ENCODE measurements at places on chromosomes 16 and 17.

GRCh38 chr17:80716986-80717719 is 172.5 kb downstream of the RPTOR start:
- no peak for DNase-seq

DNA sequence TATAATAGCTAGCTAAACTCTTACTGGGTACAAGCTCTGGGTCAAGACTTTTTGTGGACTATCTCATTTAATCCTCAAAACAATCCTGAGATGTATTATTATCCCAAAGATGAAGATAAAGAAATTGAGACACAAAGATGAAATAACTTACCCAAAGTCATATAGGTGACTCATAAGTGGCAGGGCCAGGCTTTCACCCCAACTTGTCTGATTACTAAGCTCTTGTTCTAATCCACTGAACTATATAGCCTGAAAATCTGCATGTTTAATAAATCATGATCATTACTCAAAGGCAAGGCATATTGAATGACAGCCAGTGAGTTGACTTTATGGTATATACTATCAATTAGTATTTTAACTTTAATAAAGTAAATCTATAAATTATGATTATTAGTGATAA is 77.4 kb downstream of the SKAP1 start:
- no peak for DNase-seq

DNA sequence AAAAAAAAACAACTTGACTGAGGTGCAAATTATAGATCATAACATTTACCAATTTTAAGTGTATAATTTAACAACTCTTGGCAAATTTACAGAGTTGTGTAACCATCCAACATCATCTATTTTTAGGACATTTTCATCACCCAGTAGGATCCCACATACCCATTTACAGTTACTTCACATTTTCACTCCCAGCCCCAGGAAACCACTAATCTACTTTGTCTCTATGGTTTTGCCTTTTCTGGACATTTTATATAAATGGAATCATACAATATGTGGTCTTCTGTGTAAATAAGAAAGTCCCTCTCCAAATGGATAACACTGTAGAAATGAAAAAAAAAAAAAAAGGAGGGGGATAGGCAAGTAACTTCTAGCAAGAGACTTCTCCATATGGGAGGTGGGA is 26.1 kb upstream of the XYLT1 start:
- DNase-seq, result no peak

- no peak for DNase-seq
Observed at GRCh38 chr17:78041386-78042179, 83.1 kb downstream of the TNRC6C start.

DNA sequence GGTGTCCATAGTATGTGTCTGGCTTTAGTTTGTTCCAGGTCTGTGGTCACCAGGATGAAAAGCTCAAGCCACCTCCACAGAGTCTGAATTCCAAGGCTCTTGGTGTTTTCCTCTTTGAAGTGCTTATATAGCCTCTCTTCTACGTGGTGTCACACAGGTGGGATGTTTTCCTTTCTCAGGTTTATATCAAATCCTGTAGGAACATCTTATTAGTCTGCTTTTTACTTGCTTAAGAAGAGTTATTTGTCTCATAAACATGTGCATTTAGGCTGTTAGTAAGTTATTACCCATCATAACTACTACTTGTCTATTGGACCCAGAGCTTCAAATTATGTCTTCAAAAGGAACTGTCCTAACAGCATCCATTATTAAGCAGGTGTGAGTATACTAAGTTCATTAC is at the start of gene KRT39:
TSS of gene KRT39 (minus strand) at position 101 of the 400 bp plus-strand sequence. CDS start at position 9, 92 bp downstream.
- DNase-seq, result no peak

DNA sequence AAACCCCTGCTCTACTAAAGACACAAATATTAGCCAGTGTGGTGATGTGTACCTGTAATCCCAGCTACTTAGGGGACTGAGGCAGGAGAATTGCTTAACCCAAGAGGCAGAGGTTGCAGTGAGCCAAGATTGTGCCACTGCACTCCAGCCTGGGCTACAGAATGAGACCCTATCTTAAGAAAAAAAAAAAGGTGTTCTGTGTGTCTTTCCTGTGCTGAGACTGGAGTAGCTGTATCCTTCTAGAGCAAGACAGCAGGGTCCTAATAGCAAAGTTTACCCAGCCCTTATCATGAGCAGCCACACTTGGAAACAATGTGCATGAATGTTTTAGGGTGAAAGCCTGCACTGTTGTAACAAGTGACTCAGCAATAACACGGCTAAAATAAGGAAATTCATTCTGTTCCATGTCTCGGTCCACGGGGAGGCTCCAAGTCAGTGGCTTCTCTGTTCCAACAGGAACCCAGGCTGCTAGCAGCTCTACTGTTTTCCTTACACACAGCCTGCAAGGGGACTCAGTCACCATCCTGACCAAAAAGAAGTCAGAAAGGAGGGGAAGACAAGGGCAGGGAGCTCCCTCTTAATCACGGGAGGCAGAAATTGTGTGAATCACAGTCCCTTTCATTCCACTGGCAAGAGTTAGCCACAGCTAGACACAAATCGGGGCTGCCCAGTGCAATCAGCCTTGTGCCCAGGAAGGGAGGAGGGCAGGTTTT is 7.1 kb upstream of the SLC5A11 start:
- no peak for DNase-seq

- no peak for DNase-seq
Observed at GRCh38 chr16:88286301-88286923, 96.3 kb upstream of the ZNF469 start.

GRCh38 chr16:88084881-88085280 is 133.6 kb downstream of the BANP start:
- no peak for DNase-seq

GRCh38 chr16:9050102-9050830 is 41.2 kb upstream of the HAPSTR1 start:
- DNase-seq, result no peak

DNA sequence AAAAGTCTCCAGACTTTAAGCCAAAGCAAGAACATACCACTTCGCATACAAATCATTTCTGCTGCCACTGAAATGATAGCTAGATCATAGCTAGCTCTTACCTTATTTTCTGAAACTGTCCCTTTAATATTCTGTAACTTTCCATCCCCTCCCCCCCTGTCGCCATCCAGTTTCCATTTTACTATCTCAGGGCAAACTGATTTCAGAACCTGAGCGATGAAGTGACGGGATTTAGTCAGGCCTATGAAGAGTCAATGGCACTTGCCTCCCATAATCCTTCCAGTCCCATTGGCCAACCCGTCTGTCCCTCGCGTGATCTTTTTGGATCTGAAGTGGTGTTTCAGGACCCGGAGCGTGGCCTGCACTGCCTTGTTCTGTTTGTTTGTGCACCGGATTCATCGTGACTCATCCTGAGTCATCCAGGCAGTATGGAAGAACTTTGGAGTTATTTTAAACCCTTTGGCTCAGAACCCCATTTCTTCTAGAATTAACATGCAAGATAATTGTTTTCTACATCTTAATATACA is 199.8 kb upstream of the CHMP6 start:
- peak; percentile 48 for DNase-seq

DNA sequence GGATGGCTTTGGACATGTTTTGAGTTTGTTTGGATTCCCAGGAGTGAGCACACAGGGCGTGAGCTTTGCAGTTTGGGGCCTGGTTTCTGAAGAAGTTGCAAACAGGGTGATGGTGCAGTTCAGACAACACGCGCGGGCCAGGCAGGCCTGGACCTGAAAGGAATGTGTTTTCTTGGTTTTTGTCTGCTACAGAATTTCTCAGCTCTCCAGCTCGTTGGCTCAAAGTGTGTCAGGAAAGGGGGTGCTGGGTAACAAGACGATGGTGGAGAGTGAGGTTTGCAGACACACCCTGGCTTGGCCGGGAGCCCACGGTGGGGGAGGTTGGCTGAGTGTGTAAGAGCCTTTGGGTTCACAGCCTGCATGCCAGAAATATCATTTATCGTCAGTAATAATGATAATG is 82.3 kb downstream of the CMIP start:
- no peak for DNase-seq

GRCh38 chr17:72093707-72094106 is 27.1 kb upstream of the SOX9 start:
- no peak for DNase-seq

- DNase-seq, result no peak
Observed at GRCh38 chr17:64064331-64064730, 43.9 kb upstream of the ICAM2 start.

DNA sequence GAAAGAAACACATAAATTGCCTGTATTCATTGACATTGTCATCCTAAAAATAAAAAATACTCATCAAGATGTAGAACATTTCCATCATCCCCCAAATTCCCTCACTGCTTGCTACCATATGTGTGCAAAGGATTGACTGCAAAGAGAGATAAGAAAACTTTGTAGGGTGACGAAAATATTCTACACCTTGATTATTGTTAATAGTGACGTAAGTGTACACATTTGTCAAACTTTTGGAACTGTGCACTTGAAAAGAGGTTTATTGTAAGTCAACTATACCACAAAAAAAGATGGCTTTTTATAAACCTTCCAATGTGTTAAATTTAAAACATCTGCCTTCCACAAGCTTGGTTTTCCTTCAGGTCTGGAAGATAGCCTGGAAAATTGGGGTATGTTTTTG is 359.5 kb downstream of the CDH8 start:
- DNase-seq, result no peak

- no peak for DNase-seq
Observed at GRCh38 chr16:31464348-31464769, 5.1 kb downstream of the ARMC5 start.

All from stimulated activated CD4-positive, alpha-beta T cell treated with anti-CD3 and anti-CD28 coated beads, TNF-alpha, amount 100 ng/mL, for 48 hours (primary cell).